ENCODE measurements at places on chromosomes 13 and 19.

DNA sequence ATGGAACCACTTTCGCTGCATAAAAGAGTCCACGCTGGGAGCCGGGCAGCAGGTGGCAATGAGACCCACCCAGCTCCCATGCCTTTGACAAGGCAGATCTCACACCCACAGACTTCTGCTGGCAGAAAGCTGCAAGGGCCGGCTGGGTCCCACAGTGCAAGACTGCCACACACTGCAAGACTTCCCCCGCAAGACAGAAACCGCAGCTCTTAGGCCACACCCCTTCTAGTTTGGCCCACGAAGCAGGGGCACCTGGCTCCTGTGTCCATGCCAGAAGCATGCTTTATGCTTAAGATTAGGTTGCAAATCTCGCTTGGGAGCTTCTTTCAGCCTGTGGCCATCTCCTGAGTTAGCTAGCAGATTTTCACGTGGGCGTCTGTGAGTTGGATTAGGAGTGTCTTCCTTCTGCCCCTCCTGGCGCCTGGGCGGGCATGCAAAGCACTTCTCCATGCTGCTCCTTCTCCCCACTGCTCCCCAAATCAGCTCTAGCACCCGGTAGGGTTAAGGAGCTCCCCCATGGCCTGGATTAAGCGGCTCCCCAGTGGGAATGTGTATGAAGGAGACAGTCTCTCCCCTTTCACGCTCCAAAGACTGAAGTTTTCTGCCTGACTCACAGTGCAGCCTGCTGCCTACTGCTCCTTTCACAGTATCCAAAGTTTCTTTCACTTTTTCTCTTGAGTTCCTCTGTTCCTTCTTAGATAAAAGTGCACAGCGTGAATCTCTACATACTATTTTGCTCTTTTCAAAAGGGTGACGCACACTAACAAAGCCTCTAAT lies 17.7 kb downstream of the GPC6 start:
- no peak for DNase-seq

DNA sequence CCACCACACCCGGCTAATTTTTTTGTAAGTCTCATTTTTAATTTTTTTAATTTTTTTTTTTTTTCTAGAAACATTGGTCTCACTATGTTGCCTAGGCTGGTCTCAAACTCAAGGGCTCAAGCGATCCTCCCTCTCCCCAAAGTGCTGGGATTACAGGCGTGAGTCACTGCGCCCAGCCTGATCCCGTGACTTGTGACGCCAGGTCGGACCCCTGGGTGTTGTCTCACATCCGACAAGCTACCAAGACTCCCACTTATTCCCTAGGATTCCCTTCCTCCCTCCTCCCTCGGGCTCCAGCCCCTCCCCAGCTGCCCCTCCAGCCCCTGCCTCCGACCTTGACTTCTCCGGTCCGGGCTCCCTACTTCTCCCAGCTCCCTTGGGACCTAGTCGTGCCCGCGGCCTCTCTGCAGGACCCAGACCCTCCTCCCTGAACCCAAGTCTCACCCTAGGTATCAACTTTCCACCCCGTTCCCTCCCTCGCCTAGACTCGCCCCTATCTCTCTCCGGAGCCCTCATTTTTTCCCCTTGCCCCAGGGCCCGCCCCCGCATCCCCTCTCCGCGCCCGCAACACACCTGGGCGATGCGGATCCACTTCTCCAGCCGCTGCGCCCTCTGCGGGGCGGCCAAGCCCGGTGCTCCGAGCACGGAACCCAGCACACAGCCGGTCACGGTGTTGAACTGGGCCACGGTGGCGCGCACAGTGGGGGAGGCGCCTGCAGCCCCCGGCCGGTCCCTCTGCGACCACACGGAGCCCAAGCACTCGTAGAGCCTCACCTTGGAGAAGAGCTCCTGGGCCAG lies 13.1 kb downstream of the RGL3 start:
- DNase-seq, result no peak

GRCh38 chr19:54473071-54473891 lies at the start of gene CDC42EP5:
TSS of gene CDC42EP5 (minus strand) at chr19:54473296. CDS start at chr19:54465547, 7,749 bp downstream.
- peak; percentile 64 for DNase-seq

DNA sequence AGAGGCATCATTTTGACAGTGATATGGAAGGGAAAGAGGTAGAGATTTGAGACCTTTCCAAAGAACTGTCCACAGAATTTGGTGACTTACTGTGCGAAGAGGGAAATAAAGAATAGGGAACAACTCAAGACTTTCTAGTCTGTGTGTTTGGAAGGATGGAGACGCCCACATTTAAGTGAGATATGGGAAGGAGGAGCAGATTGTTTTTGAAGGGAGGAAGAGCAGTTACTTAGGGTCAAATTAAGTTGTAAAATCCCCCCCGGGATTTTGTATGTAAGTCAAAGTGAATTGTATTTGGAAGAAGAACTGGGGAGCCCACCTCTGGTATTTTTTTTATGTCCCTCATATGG lies 1.2 kb downstream of the USPL1 start:
- no peak for DNase-seq

- DNase-seq, result no peak
Measured at GRCh38 chr13:24834902-24835510, 71.0 kb downstream of the RNF17 start.

- DNase-seq, result no peak
Measured at GRCh38 chr19:30841934-30842333, 469.8 kb downstream of the ZNF536 start.

DNA sequence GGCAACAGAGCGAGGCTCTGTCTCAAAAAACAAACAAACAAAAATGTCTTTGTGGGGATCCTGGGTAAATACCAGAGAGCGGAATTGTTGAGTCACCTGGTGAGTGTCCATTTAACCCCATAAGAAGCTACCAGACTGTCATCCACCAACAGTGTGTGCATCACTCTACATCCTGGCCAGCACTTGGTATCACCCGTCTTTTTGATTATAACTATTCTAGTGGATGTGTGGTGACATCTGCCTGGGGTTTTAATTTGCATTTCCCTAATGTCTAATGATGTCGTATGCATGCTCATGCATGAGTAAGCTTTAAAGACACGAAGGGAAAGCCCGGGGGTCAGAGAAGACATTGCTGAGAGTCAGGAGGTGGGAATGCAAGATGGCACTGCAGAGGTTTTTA lies 126.7 kb upstream of the MRI1 start:
- DNase-seq, result no peak

DNA sequence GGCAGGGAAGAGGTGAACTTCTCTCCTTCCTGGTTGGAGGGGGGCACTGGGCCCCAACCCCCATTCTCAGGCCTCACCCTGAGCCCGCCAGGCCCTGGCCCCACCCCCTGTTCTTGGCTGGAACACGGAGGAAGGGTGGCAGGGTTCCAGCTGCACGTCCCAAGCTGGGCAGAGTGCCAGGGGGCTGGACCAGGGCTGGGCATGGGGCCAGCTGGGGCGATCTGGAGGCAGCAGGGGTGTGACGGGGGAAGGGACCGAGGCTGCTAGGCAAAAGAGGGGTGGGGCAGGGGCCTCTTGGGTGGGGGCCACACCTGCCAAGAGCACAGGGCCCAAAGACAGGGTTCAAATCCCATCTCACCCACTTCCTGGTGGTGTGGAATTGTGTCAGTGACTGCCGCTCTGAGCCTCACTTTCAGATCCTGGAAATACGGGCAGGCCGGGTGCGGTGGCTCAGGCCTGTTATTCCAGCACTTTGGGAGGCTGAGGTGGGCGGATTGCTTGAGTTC lies 2.2 kb downstream of the HIF3A start:
- peak; percentile 93 for DNase-seq

DNA sequence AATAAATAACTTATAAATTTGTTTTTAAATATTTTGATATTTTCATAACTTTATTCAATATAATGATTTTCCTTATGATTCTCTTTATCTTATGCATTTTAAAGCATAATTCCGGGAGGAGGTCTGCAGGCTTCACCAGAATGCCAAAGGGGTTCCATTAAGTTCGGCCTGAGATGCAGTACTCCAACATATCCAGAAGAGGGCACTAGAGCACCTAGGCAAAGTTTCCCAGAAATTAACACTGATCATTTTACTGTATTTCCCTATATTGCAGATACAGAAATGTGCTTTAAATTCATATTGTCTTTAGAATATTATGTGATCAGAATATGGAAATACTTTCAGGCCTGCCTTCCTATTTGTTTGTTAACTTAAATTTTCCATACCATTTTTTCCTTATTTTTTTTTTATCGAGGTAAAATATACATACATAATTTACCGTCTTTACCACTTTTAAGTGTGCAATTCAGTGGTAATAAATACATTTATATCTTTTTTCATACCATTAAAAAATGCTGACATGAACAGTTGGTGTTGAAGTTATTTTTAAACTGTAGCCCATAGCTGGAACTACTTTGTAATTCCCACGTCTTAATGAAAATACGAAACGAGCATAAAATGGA lies 58.9 kb upstream of the TM9SF2 start:
- peak; percentile 27 for DNase-seq

- DNase-seq, result no peak
Measured at GRCh38 chr13:43425234-43425633, 361.5 kb downstream of the ENOX1 start.

DNA sequence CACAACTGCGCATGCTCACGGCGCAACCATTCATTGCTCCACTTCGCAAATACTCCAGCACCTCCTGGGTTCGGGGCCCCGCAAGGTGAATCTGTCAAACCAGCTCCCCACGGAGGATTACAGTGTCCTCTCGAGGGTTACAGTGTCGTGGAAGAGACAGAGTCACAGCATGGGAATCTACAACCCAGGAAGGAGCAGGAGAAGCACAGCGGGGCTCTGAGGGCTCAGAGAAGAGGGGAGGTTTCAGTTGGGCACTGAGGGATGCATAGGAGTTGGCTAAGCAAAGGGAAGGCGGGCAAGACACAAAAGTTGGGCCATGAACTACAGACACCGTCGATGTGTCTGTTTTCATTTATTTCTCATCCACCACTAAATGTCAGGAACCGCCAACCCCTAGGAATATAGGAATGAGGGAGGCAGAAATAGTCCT lies 1.0 kb upstream of the GTF2F1 start:
- no peak for DNase-seq

DNA sequence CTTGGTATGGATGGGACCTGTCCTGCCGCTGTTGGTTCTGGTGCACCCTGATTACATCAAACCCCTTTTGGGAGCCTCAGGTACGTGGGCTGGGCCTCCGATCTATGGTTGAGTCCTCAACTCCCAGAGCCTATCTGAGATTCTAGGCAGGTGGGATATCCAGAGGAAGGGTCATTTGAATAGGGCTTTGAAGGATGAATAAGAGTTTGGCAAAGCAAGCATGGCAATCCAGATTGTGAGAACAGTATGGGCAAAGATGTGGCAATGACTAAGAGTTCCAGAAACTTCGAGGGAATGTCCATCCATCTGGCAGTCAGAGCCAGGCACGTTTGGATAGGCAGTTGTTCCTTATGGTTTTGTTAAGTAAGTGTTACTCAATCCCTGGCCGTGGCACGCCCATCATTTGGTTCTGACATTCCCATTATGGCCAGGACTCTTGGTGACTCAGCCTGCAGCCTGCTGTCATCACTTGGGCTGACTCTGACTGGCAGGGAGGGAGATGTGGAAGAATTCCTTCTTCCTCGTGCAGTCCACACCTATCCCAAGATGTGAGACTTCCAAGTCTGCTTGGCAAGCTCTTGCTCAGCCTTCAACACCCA lies 21.5 kb downstream of the CYP4F22 start:
- no peak for DNase-seq

DNA sequence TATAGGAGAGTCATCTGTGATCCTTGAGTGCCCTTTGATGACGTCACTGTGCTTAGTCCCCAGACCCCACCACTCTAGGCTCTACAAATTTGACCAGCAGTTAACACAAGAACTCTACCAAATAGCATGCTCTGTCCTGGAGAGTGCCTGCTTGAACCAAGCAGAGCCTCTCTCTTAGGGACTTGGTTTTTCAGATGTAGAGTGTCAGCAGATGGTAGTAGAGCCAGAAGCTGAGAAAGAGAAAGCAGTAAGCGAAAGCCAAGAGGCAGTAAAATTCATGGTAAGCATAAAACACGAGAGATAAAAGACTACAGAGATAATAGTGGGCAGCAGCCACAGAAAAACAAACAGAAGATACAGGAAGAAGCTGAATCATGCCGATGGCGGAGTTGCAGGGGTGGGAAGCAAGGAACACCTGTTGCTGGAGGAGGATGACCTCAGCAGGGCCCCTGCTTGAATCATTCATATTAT lies 193.3 kb downstream of the SLC7A1 start:
- DNase-seq, result peak; percentile 12

GRCh38 chr19:42553292-42554045 lies 25.2 kb upstream of the CEACAM1 start:
- peak; percentile 73 for DNase-seq

DNA sequence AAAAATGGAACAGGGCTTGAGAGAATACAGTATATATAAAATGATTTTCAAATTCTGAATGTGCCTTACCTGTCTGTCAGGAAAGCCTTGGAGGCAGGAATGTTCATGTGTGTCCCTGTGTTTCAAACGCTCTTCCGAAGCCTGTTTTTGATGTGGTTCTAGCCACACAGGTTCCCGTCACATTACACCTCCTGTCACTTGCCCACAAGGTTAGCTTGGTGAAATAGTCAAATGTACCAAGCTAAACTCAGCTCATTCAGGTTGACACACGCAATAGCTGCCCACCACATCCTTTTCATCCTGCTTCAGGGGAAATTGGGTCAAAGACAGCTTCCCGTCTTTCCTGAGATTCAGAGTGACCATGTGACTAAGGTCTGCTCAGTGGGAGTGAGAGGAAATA lies 574.0 kb downstream of the EFNB2 start:
- DNase-seq, result no peak

- peak; percentile 18 for DNase-seq
Measured at GRCh38 chr13:30338331-30338851, 31.0 kb upstream of the KATNAL1 start.

DNA sequence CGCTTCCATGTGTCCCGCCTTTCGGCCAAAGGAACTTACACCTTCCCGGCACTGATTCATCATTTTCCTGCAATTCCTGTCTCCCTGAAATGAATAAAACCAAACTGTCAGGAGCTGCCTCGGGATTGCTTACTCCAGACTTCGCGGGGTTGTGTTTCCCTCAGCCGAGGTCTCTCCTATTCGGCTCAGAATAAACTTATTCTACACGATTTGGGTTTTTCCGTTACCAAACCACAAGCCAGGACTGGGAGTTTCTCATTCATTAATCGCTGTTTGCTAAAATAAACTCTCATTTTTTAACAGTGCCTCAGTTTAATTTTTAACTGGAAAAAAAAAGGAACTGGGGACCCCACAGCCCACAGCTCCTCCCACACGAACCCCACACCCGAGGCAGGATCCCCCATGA lies 667 bp downstream of the ZNF878 start:
- DNase-seq, result no peak

All from urothelium cell line (cell line).